ENCODE measurements at places on chromosomes 16 and 17.

DNA sequence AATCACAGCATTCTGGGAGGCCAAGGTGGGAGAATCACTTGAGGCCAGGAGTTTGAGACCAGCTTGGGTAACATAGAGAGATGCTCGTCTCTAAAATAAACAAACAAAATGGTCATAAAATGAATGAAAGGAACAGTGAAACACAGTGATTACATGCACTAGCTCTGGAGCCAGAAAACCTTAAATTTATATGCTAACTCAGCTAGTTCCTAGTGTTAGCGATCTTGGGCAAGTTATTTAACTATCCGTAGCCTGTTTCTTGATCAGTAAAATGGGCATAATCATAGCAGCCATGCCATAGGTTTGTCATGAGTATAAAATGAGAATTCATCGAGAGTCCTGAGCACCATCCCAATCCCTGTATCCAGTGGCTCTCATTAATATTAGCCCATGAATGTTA lies 271.0 kb downstream of the GRIN2A start:
- DNase-seq = no peak

- no peak for DNase-seq
Observed at GRCh38 chr16:66267292-66268014, 99.0 kb upstream of the CDH5 start.

- DNase-seq = no peak
Observed at GRCh38 chr16:73521499-73521898, 473.6 kb upstream of the ZFHX3 start.

- no peak for DNase-seq
Observed at GRCh38 chr16:2529061-2529931, 1.9 kb downstream of the CEMP1 start.

- DNase-seq = no peak
Observed at GRCh38 chr17:1617620-1618174, 10.9 kb downstream of the SLC43A2 start.

DNA sequence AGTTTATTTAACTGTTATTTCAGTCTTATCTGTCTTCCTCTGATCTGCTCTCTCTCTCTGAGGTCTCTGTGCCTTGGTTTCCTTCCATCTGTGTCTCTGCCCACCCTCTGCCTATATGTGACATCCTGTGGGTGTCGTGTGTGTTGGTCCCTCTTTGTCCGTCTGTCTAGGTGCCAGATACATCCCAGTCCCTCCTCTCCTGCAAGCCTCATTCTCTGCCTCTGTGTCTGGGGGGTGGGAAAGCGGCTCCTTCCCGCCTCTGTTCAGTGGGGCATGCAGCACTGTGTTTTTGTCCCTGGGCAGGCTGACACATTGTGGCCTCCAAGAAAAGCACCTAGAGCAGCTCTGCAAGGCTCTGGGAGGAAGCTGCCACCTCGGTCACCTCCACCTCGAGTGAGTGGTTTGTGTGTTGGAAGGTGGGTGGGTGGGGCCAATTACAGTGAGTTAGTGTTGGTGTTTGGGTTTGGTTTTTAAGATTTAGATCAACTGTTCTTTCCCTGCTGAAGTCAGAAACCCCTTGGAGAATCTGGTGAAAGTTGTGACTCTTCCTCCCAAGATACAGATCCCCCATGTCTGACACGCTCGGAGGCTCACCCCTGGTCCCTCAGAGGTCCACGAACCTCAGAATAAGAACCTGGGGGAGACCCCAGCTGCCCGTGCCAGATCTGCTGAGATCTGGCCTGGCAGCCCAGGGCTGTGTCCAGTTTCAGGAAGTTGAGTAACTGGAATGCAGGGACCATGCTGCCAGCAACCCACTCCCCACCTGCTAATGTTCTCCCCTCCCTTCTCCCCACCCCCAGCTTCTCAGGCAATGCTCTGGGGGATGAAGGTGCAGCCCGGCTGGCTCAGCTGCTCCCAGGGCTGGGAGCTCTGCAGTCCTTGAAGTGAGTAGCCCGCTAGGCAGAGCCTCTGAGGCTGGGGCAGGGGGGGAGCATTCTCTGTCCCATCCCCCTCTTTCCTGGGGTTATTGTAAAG lies 50.9 kb upstream of the CPNE2 start:
- no peak for DNase-seq

DNA sequence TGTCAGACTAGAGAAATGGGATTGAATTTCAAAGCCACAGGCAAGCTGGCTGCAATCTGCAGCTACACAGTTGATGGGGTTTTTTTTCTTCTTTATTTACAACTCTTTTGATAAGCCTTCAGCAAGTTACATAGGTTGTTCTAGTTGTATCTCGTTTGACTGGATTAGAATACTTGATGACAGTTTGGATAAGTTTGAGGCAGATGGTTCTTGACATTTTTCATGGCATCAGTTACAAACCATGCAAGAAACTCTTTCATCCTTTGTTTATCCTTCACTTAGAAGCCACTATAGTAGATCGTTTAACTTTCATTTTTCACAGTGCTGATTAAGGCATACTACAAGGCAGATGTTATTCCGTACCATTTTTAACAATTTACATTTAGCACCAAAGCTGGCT lies 238.9 kb downstream of the TOX3 start:
- no peak for DNase-seq

GRCh38 chr16:48450367-48450766 lies 65.2 kb upstream of the SIAH1 start:
- DNase-seq = no peak

- DNase-seq = no peak
Observed at GRCh38 chr16:29825145-29826044, 5.1 kb downstream of the MVP start.

- no peak for DNase-seq
Observed at GRCh38 chr17:4529533-4530152, 25.5 kb downstream of the MYBBP1A start.

DNA sequence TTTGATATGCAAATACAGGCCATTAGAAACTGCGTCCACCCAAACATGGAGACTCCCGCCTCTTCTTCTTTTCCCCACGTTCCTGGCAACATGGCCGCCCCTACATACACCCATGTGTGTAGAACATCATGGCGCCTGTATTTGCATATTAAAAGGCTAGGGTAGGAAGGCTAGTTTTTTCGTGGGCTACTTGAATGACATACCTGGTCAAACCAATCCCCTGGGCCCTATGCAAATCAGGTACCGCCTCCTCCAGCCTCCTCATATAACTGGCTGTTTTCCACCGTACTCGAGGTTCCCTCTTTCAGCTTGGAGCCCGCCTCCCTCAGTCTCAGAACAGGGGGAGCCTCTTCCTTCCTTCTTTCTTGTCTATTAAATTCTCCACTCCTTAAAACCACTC lies 840 bp upstream of the CD300LB start:
- no peak for DNase-seq

DNA sequence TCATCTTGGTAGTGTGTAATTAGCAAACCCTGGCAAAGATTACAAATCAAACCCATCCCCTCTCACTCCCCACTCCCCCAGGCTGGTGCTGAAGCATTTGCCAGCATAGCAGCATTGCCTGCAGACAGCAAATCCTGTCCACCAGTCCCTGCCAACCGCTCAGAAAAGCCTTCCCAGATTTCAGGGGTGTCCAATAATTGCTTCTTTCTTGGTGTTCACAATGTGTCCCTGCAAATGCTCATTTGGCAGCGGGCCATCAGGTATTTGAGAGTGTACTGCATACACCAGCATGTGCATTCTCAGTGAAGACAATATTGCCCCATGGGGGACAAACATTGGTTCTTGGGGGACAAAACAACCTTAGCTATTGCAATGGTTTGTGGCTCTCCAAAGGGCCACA lies 28.2 kb downstream of the ORC6 start:
- DNase-seq = no peak

GRCh38 chr17:59513934-59514841 lies 51.2 kb upstream of the DHX40 start:
- peak; percentile 100 for DNase-seq

GRCh38 chr16:1125471-1125870 lies 27.4 kb upstream of the CACNA1H start:
- peak; percentile 90 for DNase-seq

DNA sequence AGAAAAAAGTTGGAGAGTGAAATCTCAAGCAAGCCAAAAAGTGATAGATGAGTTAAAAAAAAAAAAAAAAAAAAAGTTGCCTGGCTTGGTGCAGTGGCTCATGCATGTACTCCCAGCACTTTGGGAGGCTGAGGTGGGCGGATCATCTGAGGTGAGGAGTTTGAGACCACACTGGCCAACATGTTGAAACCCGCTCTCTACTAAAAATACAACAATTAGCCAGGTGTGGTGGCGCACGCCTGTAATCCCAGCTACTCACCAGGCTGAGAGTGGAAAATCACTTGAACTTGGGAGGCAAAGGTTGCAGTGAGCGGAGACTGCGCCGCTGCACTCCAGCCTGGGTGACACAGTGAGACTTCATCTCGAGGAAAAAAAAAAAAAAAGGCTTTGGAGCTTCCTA lies 668.8 kb downstream of the WWOX start:
- no peak for DNase-seq

DNA sequence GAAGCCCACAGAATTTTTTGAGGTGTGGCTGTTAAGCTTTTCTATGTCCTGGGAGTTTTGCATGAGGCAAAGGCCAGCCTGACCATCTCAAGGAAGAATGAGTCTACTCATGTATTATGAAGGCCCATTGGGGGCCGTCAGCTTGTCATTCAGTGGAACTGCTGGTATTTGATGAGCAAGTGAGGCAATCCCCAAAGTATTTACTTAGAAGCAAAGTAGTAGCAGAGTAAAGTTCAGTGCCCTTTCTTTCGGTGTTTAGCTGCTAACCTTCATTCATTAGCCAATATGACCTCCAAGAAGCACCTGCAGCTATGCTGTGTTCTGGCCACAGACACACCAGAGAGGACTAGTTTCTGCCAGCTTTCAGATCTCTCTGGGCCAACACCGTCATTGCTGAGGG lies 80.2 kb downstream of the RPA1 start:
- no peak for DNase-seq

DNA sequence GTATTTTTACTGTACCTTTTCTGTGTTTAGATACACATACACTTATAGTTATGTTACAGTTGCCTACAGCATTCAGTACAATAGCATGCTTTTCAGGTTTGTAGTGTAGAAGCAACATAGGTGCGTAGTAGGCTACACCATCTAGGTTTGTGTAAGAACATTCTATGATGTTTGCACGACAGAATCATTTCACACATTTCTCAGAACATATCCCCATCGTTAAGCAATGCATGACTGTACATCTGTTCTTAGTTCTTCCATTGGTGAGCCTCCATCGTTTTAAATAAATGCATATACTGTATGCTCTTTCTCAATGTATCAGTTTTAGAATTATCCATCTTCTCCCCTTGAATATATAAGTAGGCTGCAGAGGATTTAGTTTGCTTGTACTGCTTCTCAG lies 122.6 kb downstream of the PITPNC1 start:
- DNase-seq = no peak

DNA sequence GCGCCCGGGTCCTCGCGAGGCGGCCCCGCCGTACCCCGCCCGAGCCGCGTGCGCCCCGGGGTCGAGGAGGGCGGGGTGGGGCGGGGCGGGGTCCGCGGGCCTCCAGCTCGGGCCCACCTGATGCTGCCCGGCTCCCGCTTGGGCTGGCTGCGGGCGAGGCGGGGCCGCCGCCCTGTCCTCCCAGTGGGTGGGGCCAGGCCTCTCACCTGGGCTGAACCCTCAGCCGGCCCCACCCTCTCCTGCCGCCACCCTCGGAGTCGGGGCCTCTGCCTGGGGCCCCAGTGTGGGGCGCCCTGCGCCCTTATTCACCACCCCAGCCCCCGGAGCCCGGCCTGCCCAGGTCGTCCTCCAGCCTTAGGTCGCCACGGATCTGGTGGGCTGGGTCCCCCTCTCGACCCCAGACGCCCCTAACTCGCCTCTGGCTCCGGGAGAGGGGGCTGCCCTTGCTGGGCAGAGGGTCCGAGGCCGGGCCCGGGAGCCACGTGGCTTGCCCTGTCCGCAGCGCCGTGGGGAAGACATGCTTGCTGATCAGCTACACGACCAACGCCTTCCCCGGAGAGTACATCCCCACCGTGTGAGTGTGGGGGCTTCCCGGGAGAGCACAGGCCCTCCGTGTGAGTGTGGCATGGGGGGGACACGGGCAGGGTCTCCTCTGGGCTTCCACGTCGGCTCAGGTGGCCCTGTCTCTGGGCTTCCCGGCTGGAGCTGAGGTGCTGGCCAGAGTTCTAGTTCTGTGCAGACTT lies 578 bp downstream of the RAC3 start:
- DNase-seq = peak; percentile 46

DNA sequence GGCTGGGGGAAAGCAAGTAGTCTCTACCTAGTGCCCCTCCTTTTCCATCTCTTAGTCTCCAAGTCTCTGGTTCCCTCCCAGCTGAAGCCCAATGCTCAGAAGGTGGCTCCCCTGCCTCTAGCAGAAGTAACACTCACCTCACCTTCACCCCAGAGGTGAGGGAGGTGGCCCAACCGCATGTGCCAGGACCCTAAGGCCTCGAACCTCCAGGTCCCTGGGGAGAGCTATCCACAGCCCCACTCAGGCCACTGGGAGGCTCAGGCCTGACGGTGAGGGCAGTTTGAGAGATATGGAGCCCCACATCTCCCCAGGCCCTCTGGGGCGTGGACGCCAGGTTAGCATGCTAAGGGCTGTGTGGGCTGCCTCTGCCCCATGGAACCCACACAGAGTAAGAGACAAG lies 5.8 kb downstream of the CBLN1 start:
- DNase-seq = no peak

DNA sequence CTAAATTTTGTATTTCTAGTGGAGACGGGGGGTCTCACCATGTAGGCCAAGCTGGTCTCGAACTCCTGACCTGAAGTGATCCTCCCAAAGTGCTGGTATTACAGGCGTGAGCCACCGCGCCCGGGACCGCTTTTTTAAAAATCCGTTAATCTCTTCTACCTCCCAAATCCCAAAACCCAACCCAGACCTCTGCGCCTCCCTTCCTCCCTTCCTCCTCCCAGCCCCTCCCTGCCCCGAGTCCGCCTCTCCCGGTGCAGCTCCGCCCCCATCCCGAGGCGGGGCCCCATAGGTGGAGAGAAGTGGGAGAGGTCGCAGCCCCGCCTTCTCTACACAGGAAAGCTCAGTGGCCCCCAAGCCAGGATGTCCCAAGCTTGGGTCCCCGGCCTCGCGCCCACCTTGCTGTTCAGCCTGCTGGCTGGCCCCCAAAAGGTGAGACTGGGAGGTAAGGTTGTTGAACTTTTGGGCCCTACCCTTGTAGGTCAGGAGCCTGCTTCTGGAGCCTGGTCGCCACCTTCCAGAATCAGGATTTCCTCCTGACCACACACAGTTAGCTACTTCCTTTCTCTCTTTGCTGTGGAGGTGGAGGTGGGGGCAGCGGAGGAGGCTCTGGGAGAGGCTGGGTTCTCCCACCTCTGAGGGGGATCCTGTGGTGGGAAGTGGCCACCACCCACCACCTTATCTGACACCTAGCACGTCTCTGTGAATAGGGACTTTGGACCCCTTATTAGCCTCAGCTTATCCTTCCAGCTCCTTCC lies at the start of gene TMEM92:
Gene TMEM92 (plus strand): TSS at position 325 of the 755 bp plus-strand sequence. CDS start 36 bp downstream, at position 361.
- no peak for DNase-seq

DNA sequence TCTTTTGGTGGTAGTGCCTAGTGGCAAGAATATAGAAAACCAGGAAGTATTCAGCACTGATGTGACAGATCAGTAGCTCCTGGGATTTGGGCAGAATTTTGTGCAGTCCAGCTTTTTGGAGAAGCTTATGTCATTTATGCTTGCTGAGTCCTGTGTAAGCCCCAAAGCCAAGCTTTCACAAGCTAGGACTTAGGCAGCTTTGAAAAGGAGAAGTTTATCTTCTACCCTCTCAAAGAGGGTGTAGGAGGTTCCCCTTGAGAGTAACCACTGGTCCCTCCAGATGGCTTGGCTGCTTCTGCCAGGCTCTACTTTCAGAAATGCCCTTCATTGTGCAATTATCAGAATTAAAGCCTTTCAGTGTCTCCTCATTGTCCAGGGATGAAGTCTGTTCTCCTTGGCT lies 78.8 kb downstream of the CES1 start:
- no peak for DNase-seq
